Activated CD4-positive, alpha-beta memory T cell treated with anti-CD3 and anti-CD28 coated beads, Interleukin-2, amount 10 ng/mL, durations not matched to agents 7 days and 5 days (primary cell): ENCODE measurements at places on chromosomes 2 and 18. TPM values are rescaled to one million over a fixed set of nuclear protein-coding genes. Genes with fewer than 3 reads are reported as not detected.

The ODC1 gene
- 54.9 TPM for total RNA-seq

The ESCO1 gene
- total RNA-seq = 22.8 TPM

The ALLC gene
- total RNA-seq = not detected

The ABCB11 gene
- total RNA-seq = not detected

The SP140 gene
- 132 TPM for total RNA-seq

The FSHR gene
- not detected for total RNA-seq

The GPC1 gene
- 7.9 TPM for total RNA-seq

The VWA3B gene
- total RNA-seq = not detected

The MYL1 gene
- total RNA-seq = not detected

The PLEKHH2 gene
- total RNA-seq = 0.48 TPM

The MAP2 gene
- total RNA-seq = not detected

The AOX1 gene
- total RNA-seq = 0.05 TPM

The DNAJC27 gene
- total RNA-seq = 7.6 TPM

The AGBL5 gene
- total RNA-seq = 18.3 TPM

The UGT1A10 gene
- total RNA-seq = not detected

The HOXD10 gene
- not detected for total RNA-seq

The LHCGR gene
- not detected for total RNA-seq

The ANKAR gene
- 3.9 TPM for total RNA-seq

The NTSR2 gene
- total RNA-seq = not detected
